LHCN-M2 (cell line): ENCODE measurements at places on chromosomes 13 and 19. TPM values are rescaled to one million over a fixed set of nuclear protein-coding genes. Genes with fewer than 3 reads are reported as not detected.
A peak's percentile ranks its signal among the peaks of the same experiment; 100 is the strongest.

- no peak for DNase-seq
Observed at GRCh38 chr13:42401376-42401775, 129.4 kb downstream of the AKAP11 start.

- no peak for DNase-seq
Observed at GRCh38 chr19:30311911-30312310, 60.3 kb upstream of the ZNF536 start.

GRCh38 chr19:46840498-46840942 is 10.1 kb downstream of the AP2S1 start:
- peak; percentile 60 for DNase-seq

DNA sequence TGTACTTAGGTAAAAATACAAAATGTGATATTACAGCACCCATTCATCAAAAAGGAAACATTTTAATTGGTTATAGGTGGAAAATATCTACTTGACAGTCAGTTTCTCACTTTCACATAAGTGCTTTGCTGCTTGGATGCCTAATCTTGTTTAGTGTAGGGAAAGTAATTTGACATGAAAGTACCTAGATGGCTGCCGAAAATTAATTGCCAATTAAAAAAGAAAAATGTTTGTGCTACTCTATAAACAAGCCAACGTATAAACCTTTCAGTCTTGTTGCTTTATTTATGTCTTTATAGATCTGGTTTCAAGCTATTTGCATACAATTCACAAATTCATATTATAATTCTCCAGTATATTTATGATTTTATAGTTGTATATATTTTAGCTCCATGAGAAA is 729.9 kb downstream of the DACH1 start:
- no peak for DNase-seq

GRCh38 chr19:39544226-39544903 is 4.4 kb upstream of the EID2 start:
- DNase-seq, result peak; percentile 28

DNA sequence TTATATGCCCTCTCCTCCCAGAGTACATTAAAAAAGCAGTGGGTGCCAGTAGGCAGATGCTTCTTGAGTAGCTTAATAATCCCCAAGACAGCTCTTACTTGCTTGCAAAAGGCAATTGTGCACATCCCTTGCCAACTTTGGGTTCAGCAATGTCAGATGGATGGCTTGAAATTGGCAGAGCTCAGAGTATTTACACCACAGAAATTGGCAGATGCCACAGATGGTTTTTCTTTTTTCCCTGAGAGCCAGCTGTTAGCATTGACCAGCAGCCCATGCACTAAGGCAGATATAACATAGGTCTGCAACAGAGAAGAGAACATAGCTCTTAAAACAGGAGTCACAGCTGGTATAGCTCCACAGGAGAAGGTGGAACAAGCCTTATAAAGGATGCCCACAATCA is 18.4 kb upstream of the RNASEH2B start:
- DNase-seq, result peak; percentile 33

- DNase-seq, result no peak
Observed at GRCh38 chr19:58401840-58402421, 6.5 kb downstream of the RNF225 start.

GRCh38 chr13:52447354-52447753 is 3.1 kb downstream of the VPS36 start:
- DNase-seq, result peak; percentile 18

- no peak for DNase-seq
Observed at GRCh38 chr13:106140476-106140875, 395.0 kb downstream of the EFNB2 start.

- no peak for DNase-seq
Observed at GRCh38 chr13:30147015-30147414, 160.3 kb downstream of the KATNAL1 start.

DNA sequence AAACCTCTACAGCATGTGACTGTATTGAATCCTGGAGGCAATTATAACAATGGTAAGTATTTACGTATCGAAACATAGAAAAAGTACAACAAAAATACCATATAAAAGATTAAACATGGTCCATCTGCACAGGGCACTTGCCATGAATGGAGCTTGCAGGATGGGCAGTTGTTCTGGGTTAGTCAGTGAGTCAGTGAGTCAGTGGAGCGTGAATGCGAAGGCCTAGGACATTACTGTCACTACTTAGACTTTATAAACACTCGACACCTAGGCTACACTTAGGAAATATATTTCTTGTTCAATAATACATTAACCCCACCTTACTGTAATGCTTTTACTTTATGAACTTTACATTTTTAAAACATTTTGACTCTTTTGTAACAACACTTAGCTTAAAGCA is 35.6 kb upstream of the TMTC4 start:
- no peak for DNase-seq

- no peak for DNase-seq
Observed at GRCh38 chr13:70905035-70905434, 796.8 kb upstream of the KLHL1 start.

- DNase-seq, result no peak
Observed at GRCh38 chr13:23833733-23834611, 55.2 kb downstream of the MIPEP start.

DNA sequence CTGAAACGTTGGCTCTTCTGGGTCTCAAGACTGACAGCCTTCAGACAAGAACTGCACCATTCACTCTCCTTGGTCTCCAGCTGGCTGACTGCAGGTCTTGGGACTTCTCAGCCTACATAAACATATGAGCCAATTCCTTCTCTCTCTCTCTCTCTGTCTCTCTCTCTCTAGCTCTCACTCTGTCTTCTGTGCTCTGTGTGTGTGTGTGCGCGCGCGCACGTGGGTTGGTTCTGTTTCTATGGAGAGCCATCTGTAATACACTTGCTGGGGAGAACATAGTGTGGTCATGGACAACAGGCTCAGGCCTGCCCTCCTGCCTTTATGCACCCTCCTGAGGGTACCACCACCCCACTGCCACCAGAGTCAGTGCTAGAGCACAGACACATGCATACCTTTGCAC is 13.7 kb upstream of the SERPINE3 start:
- DNase-seq, result no peak

DNA sequence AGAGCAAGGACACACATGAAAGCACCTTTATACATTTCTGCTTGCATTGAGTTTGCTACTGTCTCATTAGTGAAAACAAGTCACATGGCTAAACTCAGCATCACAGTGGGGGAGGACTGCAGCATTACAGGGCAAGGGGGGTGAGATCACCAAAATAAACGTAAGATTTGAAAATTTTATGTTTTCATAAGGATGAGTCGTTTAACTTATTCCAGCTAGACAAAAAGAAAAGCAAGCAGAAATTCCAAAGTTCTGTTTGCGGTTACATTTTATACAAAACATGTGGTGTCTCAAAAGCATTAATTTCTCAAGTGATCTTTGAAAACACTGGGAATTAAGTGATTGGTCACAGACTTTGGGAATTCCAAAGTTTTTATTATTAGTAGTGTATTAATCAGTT is 261.4 kb upstream of the RXFP2 start:
- DNase-seq, result peak; percentile 73

GRCh38 chr13:77786695-77787287 is 89.3 kb downstream of the SLAIN1 start:
- DNase-seq, result no peak

DNA sequence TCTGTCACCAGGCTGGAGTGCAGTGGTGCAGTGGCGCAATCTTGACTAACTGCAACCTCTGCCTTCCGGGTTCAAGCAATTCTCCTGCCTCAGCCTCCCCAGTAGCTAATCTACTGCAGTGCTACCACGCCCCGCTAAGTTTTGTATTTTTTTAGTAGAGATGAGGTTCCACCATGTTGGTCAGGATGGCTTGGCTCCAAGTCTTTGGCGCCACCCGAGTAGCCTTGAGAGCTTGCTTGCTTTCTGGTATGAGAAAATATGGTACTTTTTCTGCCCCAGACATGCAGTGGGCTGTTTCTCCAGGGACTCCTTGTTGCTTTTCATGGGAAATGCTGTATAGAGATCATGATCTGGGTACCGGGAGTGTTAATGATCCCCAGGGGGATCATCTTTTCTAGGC is 34.5 kb upstream of the GTF3A start:
- no peak for DNase-seq

- DNase-seq, result no peak
Observed at GRCh38 chr13:30647824-30648521, 30.3 kb downstream of the USPL1 start.

GRCh38 chr13:51101636-51102235 is 9.3 kb downstream of the C13orf42 start:
- no peak for DNase-seq

DNA sequence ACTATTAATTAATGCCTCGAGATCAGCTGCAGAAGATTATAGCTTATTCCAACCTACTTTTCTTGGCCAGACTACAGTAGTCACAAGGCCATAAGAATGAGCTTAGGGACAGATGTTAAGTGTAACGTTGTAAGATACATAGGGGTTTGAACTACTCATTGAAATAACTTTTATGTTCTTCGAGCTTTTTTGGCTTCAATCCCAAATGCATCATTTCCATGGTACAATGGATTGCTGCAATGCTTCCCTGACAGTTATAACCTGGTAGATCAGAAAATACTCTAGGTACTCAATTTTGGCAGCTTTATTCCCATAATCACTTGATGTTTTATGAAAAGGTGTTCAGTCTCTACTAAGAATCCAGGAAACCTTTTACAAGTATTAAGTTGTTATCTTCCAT is 2216.7 kb upstream of the PCDH20 start:
- DNase-seq, result no peak

GRCh38 chr13:110651271-110651670 is 35.9 kb downstream of the NAXD start:
- no peak for DNase-seq

DNA sequence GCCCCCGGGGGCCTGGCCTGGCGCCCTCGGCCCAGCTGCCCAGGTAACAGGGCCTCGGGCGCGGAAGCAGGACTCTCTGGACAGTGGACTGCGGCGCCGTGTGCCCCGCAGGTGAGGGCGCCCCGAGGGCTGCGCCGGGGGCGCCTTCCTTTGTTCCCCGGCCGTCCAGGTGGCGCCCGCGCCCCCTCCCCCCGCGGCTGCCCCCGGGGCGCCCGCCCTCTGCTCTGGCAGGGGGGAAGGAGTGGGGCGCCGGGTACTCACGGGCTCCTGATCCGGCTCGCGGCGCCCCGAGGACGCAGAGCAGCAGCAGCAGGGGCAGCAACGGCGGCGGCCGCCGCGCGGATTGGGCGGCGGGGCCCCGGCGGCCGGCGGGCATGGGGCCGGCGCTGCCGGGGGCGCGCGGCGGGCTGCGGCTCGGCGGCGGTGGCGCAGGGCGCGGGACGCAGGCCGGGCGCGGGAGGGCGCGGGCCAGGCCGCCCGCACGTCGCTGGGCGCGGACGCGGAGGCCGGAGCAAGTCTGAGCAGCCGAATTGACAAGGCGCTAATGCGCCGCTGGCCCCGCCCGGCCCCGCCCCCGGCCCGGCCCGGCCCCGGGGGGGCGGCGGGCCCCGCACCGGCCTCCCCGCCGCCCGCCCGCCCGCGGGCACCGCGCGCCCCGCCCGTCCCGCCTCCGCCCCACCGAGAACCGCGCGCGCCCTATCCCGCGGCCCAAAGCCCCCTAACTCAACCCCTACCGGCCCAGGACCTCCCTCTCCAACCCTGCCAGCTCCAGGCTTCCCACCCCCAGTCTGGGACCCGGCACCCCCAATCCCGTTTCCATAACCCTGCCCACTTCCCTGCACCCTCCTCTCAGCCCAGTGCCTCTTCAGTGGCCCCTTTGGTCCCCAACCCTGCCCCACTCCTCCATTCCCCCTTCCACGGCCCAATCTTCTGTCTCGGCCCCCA is at the start of gene CRLF1:
Gene CRLF1, minus strand, starts transcription at position 519 of the 945 bp plus-strand sequence. Its CDS starts 143 bp downstream, at position 376.
- DNase-seq, result no peak

DNA sequence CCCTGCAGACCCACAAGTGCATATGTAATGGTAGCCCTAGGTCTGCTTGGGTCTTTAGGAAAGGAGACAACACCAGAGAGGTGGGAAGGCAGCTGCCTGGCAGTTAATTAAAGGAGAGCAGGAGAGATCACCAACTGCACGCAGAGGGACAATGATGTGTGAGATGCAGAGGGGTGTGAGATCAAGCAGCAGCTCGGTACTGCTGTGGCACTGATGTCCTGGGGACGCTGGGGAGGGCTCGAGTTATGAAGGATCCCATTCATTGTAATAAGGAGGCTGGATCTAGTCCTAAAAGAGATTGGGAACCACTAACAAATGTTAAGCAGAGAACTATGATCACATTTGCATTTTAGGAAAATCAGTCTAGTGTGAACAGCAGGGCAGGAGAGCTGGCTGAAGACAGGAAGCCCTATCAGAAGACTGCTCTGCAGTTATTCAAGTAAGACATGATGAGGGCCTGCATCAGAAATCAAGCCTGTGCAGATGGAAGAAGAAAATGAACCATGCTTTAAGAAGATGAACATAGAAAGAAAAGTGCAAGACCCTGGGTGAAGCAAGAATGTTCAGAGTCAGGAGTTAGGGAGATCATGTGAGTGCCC is 80.4 kb downstream of the DLEU7 start:
- no peak for DNase-seq

DNA sequence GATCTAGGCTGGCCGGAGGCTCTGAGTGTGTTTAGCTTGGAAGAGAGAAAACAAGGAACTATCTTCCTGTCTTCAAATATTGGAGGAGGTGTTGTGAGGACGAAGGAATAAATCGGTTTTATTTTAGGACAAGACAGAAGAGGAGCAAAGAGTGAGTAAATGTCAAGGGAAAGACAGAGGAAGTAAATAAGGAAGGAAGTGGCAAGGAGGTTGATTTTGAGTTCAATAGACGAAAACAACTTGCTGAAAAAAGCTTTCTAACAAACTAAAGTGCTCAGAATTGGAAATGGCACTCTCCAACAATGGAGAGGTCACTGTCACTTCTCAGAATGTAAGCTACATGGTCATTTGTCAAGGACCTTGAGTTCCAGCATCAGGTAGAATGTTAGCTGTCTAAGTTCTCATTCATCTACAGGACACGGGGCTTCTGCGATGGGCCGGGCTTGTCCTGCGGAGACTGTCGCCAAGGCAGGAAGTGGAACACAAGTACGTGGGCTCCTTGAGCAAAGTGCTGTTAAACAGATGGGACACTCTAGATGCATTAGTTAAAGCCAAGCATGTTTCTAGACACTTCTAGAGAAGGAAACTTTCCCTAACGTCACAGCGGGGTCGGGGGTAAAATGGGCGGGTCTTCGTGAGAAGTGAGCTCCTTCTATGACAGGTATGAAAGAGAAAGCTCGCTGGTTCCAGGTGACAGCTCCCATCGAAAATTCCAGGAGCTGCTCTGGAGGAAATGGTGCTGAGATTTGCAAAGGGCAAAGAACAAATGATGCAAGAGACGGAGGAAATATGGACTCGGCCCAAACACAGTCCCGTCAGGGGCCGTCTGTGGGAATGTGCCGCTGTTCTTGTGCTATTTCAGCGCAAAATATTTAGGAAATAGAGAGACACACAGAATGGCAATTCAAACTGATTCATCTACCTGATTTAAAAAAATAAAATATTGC is 103.9 kb upstream of the UBL3 start:
- DNase-seq, result no peak

- no peak for DNase-seq
Observed at GRCh38 chr13:36710396-36710795, 36.6 kb downstream of the SERTM1 start.

- DNase-seq, result no peak
Observed at GRCh38 chr13:21111546-21111945, 50.2 kb upstream of the LATS2 start.

- no peak for DNase-seq
Observed at GRCh38 chr19:54921082-54921481, 15.1 kb downstream of the NCR1 start.

Gene SELENOV
- total RNA-seq, result not detected in 2 replicates

Gene ZNF524
- 13.4 and 14.0 TPM in 2 replicates for total RNA-seq

Gene WASF3
- 7.6 and 8.3 TPM in 2 replicates for total RNA-seq

Gene ANGPTL4
- total RNA-seq, result 48.7 and 82.3 TPM in 2 replicates

Gene SLC25A15
- total RNA-seq, result 32.9 and 33.9 TPM in 2 replicates

Gene TMEM150B
- total RNA-seq, result not detected in 2 replicates

Gene LYPD5
- total RNA-seq, result not detected in 2 replicates

Gene ZNF320
- 1.8 and 5.1 TPM in 2 replicates for total RNA-seq

Gene PRR36
- not detected in 2 replicates for total RNA-seq

Gene ZNF534
- total RNA-seq, result not detected in 2 replicates

Gene WIZ
- 21.5 and 25.9 TPM in 2 replicates for total RNA-seq

Gene SYCN
- total RNA-seq, result not detected in 2 replicates
